ENCODE measurements at places on chromosomes 5 and 9. TPM values are rescaled to one million over a fixed set of nuclear protein-coding genes. Genes with fewer than 3 reads are reported as not detected.

FAM219A gene
- 15.7 TPM for total RNA-seq

TMEM215 gene
- not detected for total RNA-seq

BAAT gene
- total RNA-seq: 0.23 TPM

KCNN2 gene
- 0.12 TPM for total RNA-seq

GDF9 gene
- 0.14 TPM for total RNA-seq

GABRA6 gene
- total RNA-seq: not detected
